CD4-positive, alpha-beta T cell treated with Interleukin-6 at 100 ng/mL for 8 hours (primary cell): ENCODE measurements at places on chromosomes 2 and 18.

- no peak for DNase-seq
Observed at GRCh38 chr18:48743886-48744285, 205.1 kb downstream of the CTIF start.

GRCh38 chr2:40321822-40322221 lies 130.1 kb downstream of the SLC8A1 start:
- DNase-seq, result no peak

DNA sequence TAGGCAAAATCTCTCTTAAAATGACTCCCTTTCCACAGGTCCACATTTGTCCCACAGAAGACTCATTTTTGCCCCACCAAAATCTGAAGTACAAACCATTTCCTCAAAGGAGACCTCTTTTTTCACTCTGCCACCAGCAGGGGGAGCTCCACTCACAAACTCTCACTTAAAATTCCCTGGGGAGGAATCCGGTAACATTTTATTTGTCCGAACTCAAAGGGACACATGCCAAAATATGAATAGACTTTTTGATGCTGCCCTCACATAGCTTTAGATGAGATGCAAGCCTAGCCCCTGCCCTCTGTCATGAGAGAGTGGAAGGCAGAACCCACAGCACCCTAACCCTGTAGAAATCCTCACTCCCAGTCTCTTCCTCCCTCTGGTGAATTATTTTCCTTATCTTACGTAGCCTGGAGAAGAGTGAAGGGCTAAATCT lies 57.1 kb downstream of the RMDN2 start:
- peak; percentile 46 for DNase-seq

- DNase-seq, result no peak
Observed at GRCh38 chr18:48797841-48798255, 152.9 kb downstream of the SMAD7 start.

DNA sequence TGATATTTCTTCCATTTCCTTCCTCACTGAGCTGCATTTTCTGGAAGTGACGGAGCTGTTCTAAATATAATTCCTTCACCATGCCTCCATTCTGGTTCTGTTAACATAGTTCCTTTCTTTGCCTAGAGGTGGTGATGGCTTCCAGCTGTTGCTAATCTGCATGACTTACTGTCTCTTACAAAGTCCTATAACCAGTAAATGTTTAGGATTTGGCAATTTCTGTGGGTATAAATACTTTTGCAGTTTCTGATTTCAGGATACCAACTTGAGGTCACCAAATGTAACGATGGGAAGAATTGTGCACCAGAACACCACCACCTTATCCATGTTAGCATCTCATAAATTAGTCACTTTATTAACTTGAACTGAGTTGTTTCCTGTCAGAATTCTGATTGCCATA lies 101.7 kb upstream of the FN1 start:
- DNase-seq, result no peak

- DNase-seq, result no peak
Observed at GRCh38 chr2:125073440-125073839, 1048.4 kb downstream of the CNTNAP5 start.

- no peak for DNase-seq
Observed at GRCh38 chr2:11710632-11711353, 35.6 kb upstream of the LPIN1 start.

DNA sequence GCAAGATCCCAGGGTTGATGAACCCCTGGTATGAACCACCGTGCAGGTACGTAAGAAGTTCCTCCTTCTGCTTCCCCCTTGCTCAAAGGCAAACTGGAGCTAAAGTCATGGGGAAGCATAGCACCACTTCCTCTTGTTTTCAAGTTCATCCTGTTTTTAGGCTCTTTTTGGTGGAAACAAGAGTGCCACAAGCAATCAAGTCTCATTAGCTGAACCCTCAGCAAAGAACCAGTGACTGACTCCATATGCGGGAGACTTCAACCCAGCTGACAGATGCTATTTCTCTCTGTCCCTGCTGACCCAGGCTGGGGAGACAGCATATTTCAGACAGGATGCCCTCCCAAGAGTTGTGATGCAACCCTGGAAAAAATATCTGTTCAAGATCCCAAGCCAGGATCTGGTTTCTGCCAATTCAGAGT lies 47.7 kb downstream of the BCL2 start:
- DNase-seq, result no peak

- DNase-seq, result no peak
Observed at GRCh38 chr18:36195427-36196122, 8.3 kb downstream of the MOCOS start.

GRCh38 chr2:206438196-206438724 lies 5.1 kb upstream of the ADAM23 start:
- DNase-seq, result no peak

DNA sequence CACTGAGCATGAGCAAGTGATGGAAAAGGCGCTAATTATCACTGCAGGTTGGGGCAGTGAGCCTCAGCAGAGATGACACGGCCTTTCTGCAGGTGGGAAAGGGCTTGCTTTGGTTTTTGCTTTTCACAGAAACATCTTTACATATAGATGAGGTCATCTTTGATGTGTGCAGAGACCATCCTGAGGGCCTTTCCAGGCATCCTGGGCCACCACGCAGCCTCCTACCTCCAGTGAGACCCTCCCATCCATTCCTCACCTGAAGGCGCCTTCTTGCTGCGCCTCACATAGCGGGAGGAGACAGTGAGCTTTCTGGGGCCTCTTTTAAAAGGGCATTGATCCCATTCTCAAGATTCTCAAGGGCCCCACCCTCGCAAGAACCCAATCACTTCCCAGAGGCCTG lies 235.3 kb upstream of the RAB6C start:
- DNase-seq, result no peak

- no peak for DNase-seq
Observed at GRCh38 chr2:44999540-44999939, 9.7 kb downstream of the SIX2 start.

DNA sequence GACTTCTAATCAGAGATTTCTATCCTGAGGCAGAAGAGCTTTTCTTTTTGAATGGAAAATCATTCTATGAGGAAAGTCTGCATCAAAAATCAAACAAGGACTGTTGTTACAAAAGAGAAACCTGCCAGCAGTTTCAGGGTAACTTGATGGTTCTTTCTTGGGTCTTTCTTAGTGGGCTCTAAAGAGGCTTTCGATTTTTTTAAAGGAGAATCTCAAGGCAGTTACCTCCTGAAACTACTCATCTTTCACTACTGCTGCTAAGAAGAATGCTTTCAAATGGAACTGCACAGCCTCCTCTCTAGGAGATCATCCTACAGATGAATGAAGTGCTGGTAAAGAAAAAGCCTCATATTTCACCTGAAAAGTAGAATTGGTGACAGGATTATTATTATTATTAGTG lies 272.3 kb downstream of the ERBB4 start:
- no peak for DNase-seq

- no peak for DNase-seq
Observed at GRCh38 chr2:126370201-126370600, 285.8 kb upstream of the GYPC start.

GRCh38 chr18:44098551-44099098 lies 582.1 kb upstream of the SETBP1 start:
- no peak for DNase-seq

- DNase-seq, result no peak
Observed at GRCh38 chr2:238369591-238370040, 49.3 kb downstream of the TRAF3IP1 start.

GRCh38 chr2:240644171-240644651 lies 18.9 kb downstream of the GPR35 start:
- DNase-seq, result no peak

GRCh38 chr2:4144731-4145130 lies 441.4 kb downstream of the DCDC2C start:
- DNase-seq, result no peak

DNA sequence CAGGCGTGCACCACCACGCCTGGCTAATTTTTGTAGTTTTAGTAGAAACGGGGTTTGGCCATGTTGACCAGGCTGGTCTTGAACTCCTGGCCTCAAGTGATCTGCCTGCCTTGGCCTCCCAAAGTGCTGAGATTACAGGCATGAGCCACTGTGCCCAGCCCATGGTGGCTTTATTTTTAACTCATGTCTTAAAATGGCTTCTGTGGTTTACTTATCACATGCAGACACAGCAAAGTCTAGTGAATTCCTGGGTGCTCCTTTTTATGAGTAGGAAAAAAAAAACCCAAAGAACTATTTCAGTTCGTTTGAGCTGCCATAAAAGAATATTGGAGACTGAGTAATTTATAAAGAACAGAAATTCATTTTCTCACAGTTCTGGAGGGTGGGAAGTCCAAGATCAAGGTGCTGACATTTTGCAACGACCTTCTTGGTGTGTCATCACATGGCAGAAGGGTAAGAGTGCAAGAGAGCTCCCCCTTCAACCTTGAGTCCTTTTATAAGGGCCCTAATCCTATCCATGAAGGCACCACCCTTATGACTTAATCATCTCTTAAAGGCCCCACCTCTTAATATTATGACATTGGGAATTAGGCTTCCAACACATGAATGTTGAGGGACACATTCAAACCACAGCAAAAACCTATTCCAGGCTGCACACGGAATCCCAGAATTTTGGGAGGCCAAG lies 12.6 kb upstream of the REL start:
- DNase-seq, result no peak

GRCh38 chr2:174444761-174445160 lies 42.1 kb downstream of the GPR155 start:
- no peak for DNase-seq

GRCh38 chr18:48440924-48441323 lies 31.7 kb upstream of the ZBTB7C start:
- no peak for DNase-seq

- DNase-seq, result no peak
Observed at GRCh38 chr2:153197402-153198386, 280.9 kb downstream of the RPRM start.

GRCh38 chr2:71129114-71129901 lies 721 bp downstream of the MCEE start:
- DNase-seq, result no peak

- DNase-seq, result no peak
Observed at GRCh38 chr18:74870950-74871349, 273.3 kb downstream of the ZNF407 start.

GRCh38 chr2:64214281-64215115 lies 70.3 kb upstream of the PELI1 start:
- DNase-seq, result peak; percentile 54
